ENCODE measurements at places on chromosomes 7 and 10.

GRCh38 chr7:80412842-80413241 is 99.0 kb downstream of the GNAT3 start:
- no peak overlapping the region for H3K27ac ChIP-seq
- no peak for DNase-seq
- no peaks in the 10 kb centered on the region for H3K4me1 ChIP-seq
- H3K27me3 ChIP-seq, result no peaks in the 10 kb centered on the region

DNA sequence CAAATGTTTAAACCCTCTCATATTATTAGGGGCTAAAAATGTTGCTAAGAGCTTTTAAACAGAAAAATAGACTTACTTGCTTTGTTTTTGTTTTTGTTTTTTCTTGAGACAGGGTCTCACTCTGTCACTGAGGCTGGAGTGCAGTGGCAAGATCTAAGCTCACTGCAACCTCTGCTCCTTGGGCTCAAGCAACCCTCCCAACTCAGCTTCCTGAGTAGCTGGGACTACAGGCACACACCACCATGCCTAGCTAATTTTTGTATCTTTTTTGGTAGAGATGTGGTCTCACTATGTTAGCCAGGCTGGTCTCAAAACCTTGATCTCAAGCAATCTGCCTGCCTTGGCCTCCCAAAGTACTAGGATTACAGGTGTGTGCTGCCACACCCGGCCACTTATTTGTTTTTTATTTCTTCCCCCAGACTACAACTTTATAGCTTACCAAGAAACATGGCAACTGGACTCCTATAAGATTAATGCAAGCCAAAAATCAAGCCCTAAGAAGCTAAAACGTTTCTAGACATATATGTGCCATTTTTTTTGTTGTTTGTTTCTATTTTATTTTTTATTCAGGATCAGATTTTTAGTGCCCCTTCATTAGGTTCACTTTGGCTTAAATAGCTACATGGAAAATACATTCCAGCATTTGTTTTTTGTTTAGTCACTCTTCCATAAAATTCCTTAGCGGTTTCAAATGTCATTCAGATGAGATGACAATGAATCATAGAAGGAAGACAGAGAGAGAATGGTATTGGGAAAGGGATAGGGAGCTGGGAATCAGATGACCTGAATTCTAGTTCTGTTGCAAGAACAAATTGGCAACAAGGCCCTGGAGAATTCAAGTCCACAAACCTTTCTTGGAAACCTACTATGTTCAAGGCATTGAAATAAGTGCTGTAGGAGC is 163.4 kb upstream of the MKLN1 start:
- H3K4me1 ChIP-seq, result no peaks in the 10 kb centered on the region
- H3K27ac ChIP-seq, result no peak overlapping the region
- H3K36me3 ChIP-seq, result no peaks in the 10 kb centered on the region
- no peak for DNase-seq
- H3K4me3 ChIP-seq, result no peak overlapping the region
- no peaks in the 10 kb centered on the region for H3K27me3 ChIP-seq

GRCh38 chr10:104306897-104307296 is 31.4 kb downstream of the ITPRIP start:
- H3K4me3 ChIP-seq, result no peak overlapping the region
- peaks cover 41% of the 10 kb centered on the region for H3K4me1 ChIP-seq
- H3K36me3 ChIP-seq, result no peaks in the 10 kb centered on the region
- no peaks in the 10 kb centered on the region for H3K27me3 ChIP-seq
- H3K27ac ChIP-seq, result no peak overlapping the region

DNA sequence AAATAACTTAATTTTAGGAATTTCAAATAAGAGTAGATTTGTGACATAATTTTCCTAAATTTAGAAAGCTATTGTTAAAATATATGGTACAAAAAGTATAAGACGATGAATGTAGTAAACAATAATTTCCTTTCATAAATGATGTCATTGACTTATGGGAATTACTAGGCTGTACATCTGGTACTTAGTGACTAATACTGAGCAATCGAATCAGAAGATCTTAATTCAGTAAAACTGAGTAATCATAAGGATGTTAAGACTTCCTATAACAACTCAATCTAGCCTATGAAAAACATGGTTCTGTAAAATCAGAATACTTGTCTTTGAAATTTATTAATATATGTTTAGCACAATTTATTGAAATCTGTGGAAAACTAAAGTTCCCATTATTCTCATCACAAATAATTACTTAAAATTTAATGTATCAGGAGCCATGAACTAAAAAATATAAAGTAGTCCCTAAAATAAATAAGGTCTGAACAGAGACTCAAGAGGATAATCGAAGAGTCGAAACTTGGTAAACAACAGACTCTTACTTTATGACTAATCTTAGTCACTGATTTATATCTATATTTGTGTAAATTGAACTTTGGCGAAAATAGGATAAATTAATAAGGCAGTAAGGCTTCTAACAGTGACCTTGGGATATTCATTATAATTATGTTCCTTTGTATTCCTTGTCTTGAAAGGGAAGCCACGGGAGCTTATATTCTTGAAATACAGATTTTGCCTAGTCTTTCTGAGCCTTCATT is 142.1 kb downstream of the HGF start:
- no peak overlapping the region for H3K4me3 ChIP-seq
- no peaks in the 10 kb centered on the region for H3K36me3 ChIP-seq
- H3K27me3 ChIP-seq, result no peaks in the 10 kb centered on the region
- no peak for DNase-seq
- no peaks in the 10 kb centered on the region for H3K4me1 ChIP-seq

DNA sequence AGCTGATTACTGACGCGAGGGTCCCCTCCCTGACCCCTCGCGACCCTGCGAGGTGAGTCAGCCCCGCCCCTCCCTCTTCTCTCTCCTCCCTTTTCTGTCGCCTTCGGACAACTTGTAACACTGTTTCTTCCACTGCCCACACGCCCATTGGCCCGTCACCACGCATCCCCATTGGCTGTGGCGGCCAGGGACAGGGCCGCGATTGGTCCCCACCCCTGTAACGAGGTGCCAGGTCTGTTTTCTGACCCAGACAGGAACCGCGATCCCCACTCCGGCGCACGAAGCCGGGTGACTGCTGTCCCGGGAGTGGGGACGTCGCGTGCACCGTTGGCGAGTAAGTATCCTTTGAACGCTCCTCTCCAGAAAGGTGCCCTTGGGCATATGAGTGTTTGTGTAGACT is at the start of gene STRA8:
STRA8 (plus strand) TSS at position 269 of the 400 bp plus-strand sequence. CDS start 6,687 bp downstream, outside the sequence.
- no peaks in the 10 kb centered on the region for H3K27me3 ChIP-seq
- no peaks in the 10 kb centered on the region for H3K4me1 ChIP-seq
- H3K4me3 ChIP-seq, result no peak within 1 kb of the TSS

- no peaks in the 10 kb centered on the region for H3K27me3 ChIP-seq
- H3K4me1 ChIP-seq, result no peaks in the 10 kb centered on the region
- no peak overlapping the region for H3K27ac ChIP-seq
- H3K4me3 ChIP-seq, result no peak overlapping the region
- no peak for DNase-seq
- H3K36me3 ChIP-seq, result no peaks in the 10 kb centered on the region
These were observed 31.2 kb downstream of the CXCL12 start for GRCh38 chr10:44353721-44354120.

DNA sequence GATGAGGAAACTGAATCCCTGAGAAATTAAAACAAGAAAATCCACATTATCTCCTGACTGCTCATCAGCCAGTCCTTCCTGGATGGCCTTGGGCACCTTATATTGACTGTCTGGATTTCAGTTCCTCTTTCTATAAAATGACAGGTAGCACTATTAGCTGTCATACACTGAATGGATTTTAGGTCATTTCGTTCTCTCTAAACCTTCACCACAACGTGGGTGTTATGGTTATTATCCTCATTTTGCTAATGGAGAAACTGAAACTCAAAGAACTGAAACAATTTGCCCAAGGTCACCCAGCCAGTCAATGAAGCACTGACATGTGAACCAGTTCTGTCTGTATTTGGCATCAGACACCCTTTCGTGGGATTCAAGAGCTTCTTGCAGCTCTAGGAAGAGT is 193.8 kb downstream of the CYP26A1 start:
- no peak overlapping the region for H3K4me3 ChIP-seq
- H3K27ac ChIP-seq, result no peak overlapping the region
- H3K36me3 ChIP-seq, result no peaks in the 10 kb centered on the region
- no peak for DNase-seq

- no peak for DNase-seq
- peak overlapping the region; percentile 96 for H3K27ac ChIP-seq
- peaks cover 11% of the 10 kb centered on the region for H3K36me3 ChIP-seq
- H3K4me1 ChIP-seq, result peaks cover 26% of the 10 kb centered on the region
These were observed 553 bp downstream of the VDAC2 start for GRCh38 chr10:75211007-75211691.

DNA sequence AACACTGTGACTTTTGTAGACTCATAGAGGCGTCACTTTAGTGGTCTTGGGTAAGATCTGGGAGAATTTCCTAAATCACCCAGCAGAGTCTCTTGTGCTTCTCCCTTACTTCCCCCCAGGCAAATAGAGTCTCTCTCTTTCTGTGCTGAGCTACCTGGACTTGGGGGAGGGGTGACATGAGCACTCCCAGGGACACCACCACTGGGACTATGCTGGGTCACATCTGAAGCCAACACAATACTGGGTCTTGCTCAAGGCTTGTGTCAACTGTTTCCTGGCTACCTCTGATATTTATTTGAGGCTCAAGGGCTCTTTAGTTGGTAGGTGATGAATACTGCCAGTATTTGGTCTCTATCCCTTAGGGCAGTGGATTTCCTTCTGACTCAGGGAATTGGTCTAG is 214.6 kb upstream of the TPK1 start:
- H3K27me3 ChIP-seq, result no peaks in the 10 kb centered on the region
- H3K27ac ChIP-seq, result no peak overlapping the region
- DNase-seq, result no peak

- no peaks in the 10 kb centered on the region for H3K36me3 ChIP-seq
- H3K27me3 ChIP-seq, result no peaks in the 10 kb centered on the region
- no peak overlapping the region for H3K27ac ChIP-seq
- peaks cover 22% of the 10 kb centered on the region for H3K4me1 ChIP-seq
- H3K4me3 ChIP-seq, result no peak overlapping the region
- DNase-seq, result no peak
These were observed 53.0 kb upstream of the AGR3 start for GRCh38 chr7:16934722-16935340.

DNA sequence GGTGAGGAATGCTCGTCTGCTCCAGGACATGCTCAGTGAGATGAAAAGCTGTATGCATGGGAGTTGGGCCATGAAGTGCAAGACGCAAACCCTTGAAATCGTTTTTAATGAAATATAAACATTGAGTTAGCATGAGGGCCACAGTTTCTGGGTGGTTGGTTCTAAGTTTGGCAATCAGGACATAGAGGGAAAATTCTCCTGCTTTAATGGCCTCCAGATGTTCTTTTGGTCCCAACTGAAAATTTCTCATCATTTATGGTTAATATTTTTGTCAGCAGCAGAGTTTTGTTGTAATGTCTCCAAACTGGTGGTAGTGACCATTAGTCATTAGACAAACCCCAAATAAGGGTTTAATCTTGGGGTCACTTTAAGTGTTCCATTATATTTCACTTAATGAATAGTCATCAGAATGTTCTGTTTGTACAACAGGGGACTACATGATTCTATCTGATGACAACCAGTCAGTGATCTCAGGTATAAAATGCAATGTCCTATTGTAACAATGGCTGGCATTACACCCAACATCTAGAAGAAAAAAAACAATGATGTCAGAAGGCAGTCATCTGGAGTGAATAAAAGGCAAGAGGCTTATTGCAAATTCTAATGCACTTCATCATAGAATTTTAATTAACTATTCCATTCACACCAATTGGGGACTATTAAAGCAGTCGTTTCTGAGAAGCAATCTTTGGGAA is 197.4 kb downstream of the JCAD start:
- no peak for DNase-seq
- no peak overlapping the region for H3K4me3 ChIP-seq

- H3K4me1 ChIP-seq, result no peaks in the 10 kb centered on the region
- DNase-seq, result no peak
- H3K36me3 ChIP-seq, result no peaks in the 10 kb centered on the region
- H3K27me3 ChIP-seq, result no peaks in the 10 kb centered on the region
- H3K27ac ChIP-seq, result no peak overlapping the region
These were observed 93.4 kb upstream of the PARD3 start for GRCh38 chr10:34908481-34908880.

GRCh38 chr10:77843264-77843663 is 83.3 kb downstream of the DLG5 start:
- no peaks in the 10 kb centered on the region for H3K4me1 ChIP-seq
- H3K27ac ChIP-seq, result no peak overlapping the region
- DNase-seq, result no peak
- H3K4me3 ChIP-seq, result no peak overlapping the region
- no peaks in the 10 kb centered on the region for H3K36me3 ChIP-seq

- no peaks in the 10 kb centered on the region for H3K27me3 ChIP-seq
- H3K27ac ChIP-seq, result no peak overlapping the region
- H3K36me3 ChIP-seq, result no peaks in the 10 kb centered on the region
- DNase-seq, result no peak
- H3K4me1 ChIP-seq, result no peaks in the 10 kb centered on the region
These were observed 55.0 kb upstream of the FAM171A1 start for GRCh38 chr10:15426115-15426514.

DNA sequence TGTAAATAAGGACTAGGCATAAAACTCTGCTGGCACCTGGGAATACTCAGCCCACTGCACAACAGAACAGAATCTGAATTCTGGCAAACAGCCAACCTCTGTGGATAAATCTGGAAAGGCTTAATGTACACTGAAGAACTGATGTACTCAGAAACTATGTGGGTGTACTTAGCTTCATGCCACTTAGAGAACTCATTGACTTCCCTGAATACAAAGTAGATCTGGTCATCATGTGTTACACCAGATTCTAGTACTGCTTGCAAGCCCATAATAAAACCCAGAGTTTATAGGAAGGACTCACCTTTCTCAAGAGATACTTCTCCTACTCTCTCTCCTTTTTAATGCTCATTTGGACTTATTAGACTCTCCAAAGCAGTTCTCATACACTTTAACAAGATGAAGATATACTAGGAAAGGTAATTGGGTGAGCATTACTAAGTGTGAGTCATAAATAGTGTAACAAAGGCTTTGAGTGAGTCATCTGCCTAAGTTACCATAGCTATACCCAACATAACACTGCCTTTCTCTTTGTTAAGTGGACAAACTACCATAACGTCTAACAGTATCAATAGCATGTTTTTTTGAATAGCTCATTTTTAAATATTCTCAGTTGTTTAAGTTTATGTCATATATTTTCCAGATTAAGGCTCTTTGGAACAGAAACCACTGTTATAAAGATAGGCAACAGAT is 309.1 kb downstream of the MDFIC start:
- H3K4me1 ChIP-seq, result no peaks in the 10 kb centered on the region
- no peak for DNase-seq
- H3K27ac ChIP-seq, result no peak overlapping the region
- no peak overlapping the region for H3K4me3 ChIP-seq

DNA sequence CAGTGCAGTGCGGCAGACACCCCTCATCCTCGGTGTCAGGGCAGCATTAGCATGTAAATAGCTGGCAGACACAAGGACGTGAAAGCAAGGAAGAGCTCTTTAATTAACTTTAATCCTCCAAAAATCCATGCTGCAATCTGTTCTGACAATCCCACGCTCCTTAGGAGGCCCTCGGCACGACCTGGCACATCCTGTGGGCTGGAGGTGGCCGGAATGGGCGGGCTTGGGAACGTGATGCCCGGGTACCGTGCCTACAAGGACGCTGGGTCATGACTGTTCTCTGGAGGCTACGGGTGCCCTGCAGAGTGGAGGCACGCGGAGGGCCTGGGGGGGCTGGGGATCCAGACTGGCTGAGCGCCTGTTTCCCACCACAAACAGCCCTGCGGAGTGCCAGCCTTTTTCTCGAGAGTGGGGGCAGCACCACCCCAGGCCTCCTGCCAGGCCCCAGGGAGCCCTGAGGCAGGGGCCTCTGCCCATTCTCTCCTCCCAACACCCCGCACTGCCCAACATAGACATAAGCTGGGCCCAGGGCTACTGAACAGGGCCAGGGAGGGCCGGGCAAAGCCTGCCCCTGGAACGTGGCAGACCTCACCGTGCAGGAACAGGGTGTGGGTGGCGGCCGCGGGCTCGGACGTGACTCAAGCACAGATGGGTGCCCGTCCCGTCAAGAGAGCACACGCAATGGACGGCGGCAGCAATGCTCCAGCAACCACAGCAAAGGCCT is 189.3 kb downstream of the MAD1L1 start:
- no peaks in the 10 kb centered on the region for H3K27me3 ChIP-seq
- H3K27ac ChIP-seq, result no peak overlapping the region
- no peak overlapping the region for H3K4me3 ChIP-seq
